A549 treated with GW870086 at 1 μM for 4 hours (cell line): ENCODE measurements at places on chromosomes 5 and 9. TPM values are rescaled to one million over a fixed set of nuclear protein-coding genes. Genes with fewer than 3 reads are reported as not detected.

CNTNAP3 gene
- total RNA-seq: 7.5 to 11.7 TPM (median 10.3 TPM) in 5 replicates

DEPDC1B gene
- 14.6 to 18.6 TPM (median 15.0 TPM) in 5 replicates for total RNA-seq

BTNL8 gene
- not detected in 5 replicates for total RNA-seq

CAVIN4 gene
- total RNA-seq: 0.35 to 0.65 TPM (median 0.45 TPM) in 5 replicates

ADAMTSL1 gene
- 0.07 to 0.10 TPM (median 0.08 TPM) in 3 of 5 replicates, not detected in the others for total RNA-seq

VCAN gene
- total RNA-seq: 7.9 to 13.5 TPM (median 12.3 TPM) in 5 replicates

PCDHB8 gene
- 0.24 to 0.39 TPM (median 0.32 TPM) in 5 replicates for total RNA-seq

FCHO2 gene
- 8.9 to 15.1 TPM (median 14.2 TPM) in 5 replicates for total RNA-seq

IFNK gene
- total RNA-seq: not detected in 5 replicates

DRD1 gene
- 0.13 to 0.23 TPM (median 0.17 TPM) in 5 replicates for total RNA-seq

CD72 gene
- 0.06 to 0.31 TPM (median 0.14 TPM) in 4 of 5 replicates, not detected in the other for total RNA-seq

ANKRD34B gene
- total RNA-seq: 0.05 to 0.12 TPM (median 0.06 TPM) in 4 of 5 replicates, not detected in the other

MPDZ gene
- 8.9 to 13.0 TPM (median 11.7 TPM) in 5 replicates for total RNA-seq

MTAP gene
- 8.1 to 22.6 TPM (median 12.7 TPM) in 5 replicates for total RNA-seq

RHOBTB3 gene
- 6.8 to 9.2 TPM (median 9.0 TPM) in 5 replicates for total RNA-seq

NTMT1 gene
- total RNA-seq: 86.8 to 107 TPM (median 95.0 TPM) in 5 replicates

FABP6 gene
- total RNA-seq: 0.49 to 1.5 TPM (median 0.81 TPM) in 5 replicates

PLAC8L1 gene
- total RNA-seq: 0.26 TPM in 1 of 5 replicates, not detected in the others

AHRR gene
- 4.1 to 4.7 TPM (median 4.3 TPM) in 5 replicates for total RNA-seq

GTF3C5 gene
- total RNA-seq: 57.7 to 66.6 TPM (median 61.8 TPM) in 5 replicates

ADCY2 gene
- total RNA-seq: not detected in 5 replicates

IFNA21 gene
- total RNA-seq: not detected in 5 replicates

PTGDS gene
- total RNA-seq: 0.57 to 0.68 TPM (median 0.66 TPM) in 3 of 5 replicates, not detected in the others

CDKN2B gene
- total RNA-seq: not detected in 5 replicates

ZMAT2 gene
- 80.6 to 110 TPM (median 84.5 TPM) in 5 replicates for total RNA-seq

SLC1A3 gene
- total RNA-seq: 0.07 to 0.09 TPM in 2 of 5 replicates, not detected in the others

TESK1 gene
- 24.2 to 28.8 TPM (median 27.4 TPM) in 5 replicates for total RNA-seq

PRR16 gene
- total RNA-seq: 0.12 TPM in 1 of 5 replicates, not detected in the others

FCN2 gene
- total RNA-seq: not detected in 5 replicates

CARD6 gene
- 2.9 to 3.3 TPM (median 3.1 TPM) in 5 replicates for total RNA-seq

PCDHGA12 gene
- total RNA-seq: not detected in 5 replicates

MORN5 gene
- total RNA-seq: not detected in 5 replicates

MZB1 gene
- 0.10 TPM in 1 of 5 replicates, not detected in the others for total RNA-seq

ANGPTL2 gene
- total RNA-seq: not detected in 5 replicates

DNAJA1 gene
- 220 to 260 TPM (median 241 TPM) in 5 replicates for total RNA-seq

ANAPC2 gene
- total RNA-seq: 25.3 to 36.9 TPM (median 34.6 TPM) in 5 replicates

CLINT1 gene
- total RNA-seq: 58.0 to 83.4 TPM (median 74.0 TPM) in 5 replicates

FASTKD3 gene
- total RNA-seq: 14.1 to 17.9 TPM (median 15.7 TPM) in 5 replicates

PCDHA6 gene
- 0.05 to 0.09 TPM (median 0.08 TPM) in 3 of 5 replicates, not detected in the others for total RNA-seq

EIF4EBP3 gene
- total RNA-seq: 1.1 to 3.0 TPM (median 2.1 TPM) in 5 replicates

LCN2 gene
- 2.4 to 6.8 TPM (median 3.2 TPM) in 5 replicates for total RNA-seq

MEIKIN gene
- not detected in 5 replicates for total RNA-seq

DBH gene
- not detected in 5 replicates for total RNA-seq

GRXCR2 gene
- not detected in 5 replicates for total RNA-seq

C5orf52 gene
- not detected in 5 replicates for total RNA-seq

NUTM2G gene
- total RNA-seq: not detected in 5 replicates

PCDHA10 gene
- total RNA-seq: 0.03 to 0.05 TPM (median 0.04 TPM) in 4 of 5 replicates, not detected in the other
